Heart left ventricle (tissue), 16 donors: ENCODE measurements at places on chromosomes 3 and 15. TPM values are rescaled to one million over a fixed set of nuclear protein-coding genes. Genes with fewer than 3 reads are reported as not detected.

GRCh38 chr3:178434206-178434805 lies 101.9 kb upstream of the KCNMB2 start:
- no peak overlapping the region for H3K27ac ChIP-seq
- H3K4me1 ChIP-seq, result no peaks in the 10 kb centered on the region
- no peaks in the 10 kb centered on the region for H3K27me3 ChIP-seq
- no peak overlapping the region for H3K4me3 ChIP-seq
- no peak for DNase-seq
- no peaks in the 10 kb centered on the region for H3K36me3 ChIP-seq

DNA sequence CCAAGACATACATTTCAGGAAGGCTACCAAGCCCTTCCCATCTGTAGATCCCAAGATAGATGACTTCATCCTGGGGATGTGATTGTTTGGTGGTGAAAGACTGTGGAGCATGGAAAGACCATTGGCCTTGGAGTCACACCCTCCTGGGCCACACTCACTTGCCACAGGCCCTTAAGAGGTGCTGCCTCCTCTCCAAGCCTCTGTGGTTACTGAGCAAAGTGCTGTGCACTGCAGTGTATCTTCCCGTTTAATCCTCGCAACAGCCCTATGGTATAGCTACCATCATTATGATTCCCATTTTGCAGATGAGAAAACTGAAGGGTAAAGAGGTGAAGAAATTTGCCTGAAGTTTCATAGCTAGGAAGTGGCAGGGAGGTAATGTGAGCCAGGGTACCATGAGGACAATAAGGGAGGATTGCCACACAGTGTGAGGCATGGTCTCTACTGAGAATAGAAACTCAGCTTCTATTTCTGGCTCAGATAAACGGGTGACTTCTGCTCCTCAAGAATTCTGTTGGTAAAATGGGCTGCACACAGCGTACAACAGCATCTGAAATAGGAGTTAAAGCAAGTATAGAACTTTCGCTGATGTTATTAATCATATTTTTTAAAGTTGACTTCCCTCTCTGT lies 23.9 kb upstream of the RHO start:
- no peak overlapping the region for H3K4me3 ChIP-seq
- peaks cover 8% of the 10 kb centered on the region for H3K36me3 ChIP-seq
- H3K4me1 ChIP-seq, result peaks cover 48% of the 10 kb centered on the region
- DNase-seq, result no peak
- H3K27ac ChIP-seq, result peak overlapping the region; percentile 13

DNA sequence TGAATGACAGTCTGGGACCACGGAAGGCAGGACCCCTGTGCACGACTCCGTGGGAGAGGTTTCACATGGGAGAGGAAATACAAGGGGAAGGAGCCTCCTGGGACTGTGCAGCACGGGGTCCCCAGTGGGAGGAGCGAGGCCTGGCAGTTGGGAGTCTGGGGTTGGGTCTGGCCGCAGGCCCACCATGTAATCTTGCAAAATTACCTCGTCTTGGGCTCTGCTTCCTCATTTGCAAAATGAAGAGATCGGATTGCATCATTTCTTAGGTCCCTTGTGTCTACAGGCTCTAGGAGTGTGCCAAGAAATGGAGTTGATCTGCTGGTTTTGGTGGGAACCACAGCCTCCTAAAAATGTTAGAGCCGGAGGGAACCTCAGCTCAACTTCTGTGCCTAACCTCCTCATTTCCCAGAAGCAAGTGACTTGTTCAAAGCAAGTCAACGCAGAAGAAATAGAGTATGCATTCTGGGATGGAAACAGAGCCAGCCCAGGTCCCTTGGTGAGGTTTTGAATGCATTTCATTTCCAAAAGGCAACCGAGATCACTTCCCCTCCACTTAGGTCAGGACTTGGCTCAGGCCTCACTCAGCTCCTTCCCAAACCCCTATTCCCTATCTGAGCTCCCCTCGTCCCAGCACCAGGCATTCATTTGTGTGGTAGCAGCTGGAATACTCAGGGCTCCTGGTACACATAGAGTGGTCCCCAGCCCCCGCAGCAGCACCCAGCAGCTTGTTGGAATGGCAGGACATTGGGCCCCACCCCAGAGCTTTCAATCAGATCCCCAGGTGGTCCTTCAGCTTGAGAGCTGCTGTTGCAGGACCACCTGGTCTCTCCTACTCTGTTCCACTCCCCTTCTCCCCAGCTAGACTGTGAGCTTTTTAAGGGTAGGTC lies 267.7 kb downstream of the XXYLT1 start:
- peak overlapping the region; percentile 35 for H3K27ac ChIP-seq
- no peaks in the 10 kb centered on the region for H3K27me3 ChIP-seq
- no peaks in the 10 kb centered on the region for H3K36me3 ChIP-seq
- peaks cover 28% of the 10 kb centered on the region for H3K4me1 ChIP-seq

DNA sequence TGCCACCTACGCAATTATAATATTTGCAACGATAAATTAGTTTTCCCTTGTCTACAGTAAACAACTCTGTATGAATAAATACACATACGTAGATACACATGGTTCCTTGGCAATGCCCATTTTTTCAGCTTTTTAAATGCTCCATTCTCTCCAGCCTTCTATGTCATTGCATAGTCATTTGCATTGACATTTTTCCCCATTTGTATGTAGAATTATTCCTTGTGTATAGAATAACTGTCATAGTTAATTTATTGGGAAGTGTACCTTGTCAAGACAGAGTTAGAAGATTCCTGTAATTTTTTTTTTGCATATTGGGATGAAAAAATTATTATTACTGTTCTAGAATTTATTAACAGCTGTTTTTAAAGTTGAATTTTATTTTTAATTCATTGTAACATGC lies 736.7 kb upstream of the DPPA4 start:
- peaks cover 9% of the 10 kb centered on the region for H3K4me1 ChIP-seq
- no peak overlapping the region for H3K4me3 ChIP-seq
- H3K27ac ChIP-seq, result no peak overlapping the region
- no peak for DNase-seq
- no peaks in the 10 kb centered on the region for H3K27me3 ChIP-seq

- no peak overlapping the region for H3K4me3 ChIP-seq
- H3K4me1 ChIP-seq, result no peaks in the 10 kb centered on the region
- peaks cover 93% of the 10 kb centered on the region for H3K36me3 ChIP-seq
- H3K27ac ChIP-seq, result no peak overlapping the region
- no peaks in the 10 kb centered on the region for H3K27me3 ChIP-seq
These were observed 62.1 kb downstream of the PDCD6IP start for GRCh38 chr3:33860373-33861050.

DNA sequence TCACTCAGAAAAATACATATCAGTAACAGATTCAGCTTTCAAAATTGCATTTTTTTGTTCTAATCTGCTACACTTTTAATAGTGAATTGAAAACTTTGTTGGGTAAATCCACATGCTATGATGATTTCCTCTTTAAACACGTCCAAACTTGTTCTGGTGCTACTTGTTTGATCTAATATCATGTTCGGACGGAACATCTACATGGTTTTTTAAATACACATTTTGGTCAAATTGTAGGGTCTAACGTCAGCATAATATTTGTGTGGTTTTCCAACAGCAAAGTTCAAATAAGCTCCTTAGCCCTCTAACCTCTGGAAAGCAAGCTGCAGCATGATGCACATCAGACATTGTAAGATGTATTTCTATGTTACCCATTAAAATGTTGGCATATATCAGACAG lies 98.5 kb upstream of the OSTN start:
- no peaks in the 10 kb centered on the region for H3K36me3 ChIP-seq
- no peak overlapping the region for H3K27ac ChIP-seq
- no peak overlapping the region for H3K4me3 ChIP-seq
- DNase-seq, result no peak
- no peaks in the 10 kb centered on the region for H3K4me1 ChIP-seq

- DNase-seq, result no peak
- peaks cover 23% of the 10 kb centered on the region for H3K36me3 ChIP-seq
- H3K27me3 ChIP-seq, result no peaks in the 10 kb centered on the region
- no peak overlapping the region for H3K4me3 ChIP-seq
These were observed 66.0 kb downstream of the GOLIM4 start for GRCh38 chr3:168029705-168030104.

DNA sequence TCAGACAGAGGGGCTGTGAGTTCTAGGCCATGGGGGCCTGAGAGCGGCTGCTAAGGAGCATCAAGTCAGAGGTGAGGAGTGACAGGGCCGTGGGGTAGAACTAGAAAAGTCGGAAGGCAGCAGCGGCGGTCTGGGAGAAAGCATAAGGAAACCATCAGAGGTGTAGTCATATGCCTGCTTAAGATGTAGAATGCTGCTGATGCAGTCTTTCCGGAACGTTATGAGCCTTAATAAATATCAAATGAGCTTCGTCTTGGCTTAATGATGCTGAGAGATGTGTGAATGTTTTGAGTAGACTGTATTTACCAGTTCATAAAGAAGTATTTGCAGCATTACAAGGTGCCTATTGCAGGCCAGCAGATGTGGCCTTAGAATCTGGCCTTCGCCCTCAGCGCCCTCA lies 15.2 kb downstream of the ATG7 start:
- H3K27me3 ChIP-seq, result no peaks in the 10 kb centered on the region
- peaks cover 25% of the 10 kb centered on the region for H3K36me3 ChIP-seq
- H3K4me1 ChIP-seq, result peaks cover 61% of the 10 kb centered on the region

DNA sequence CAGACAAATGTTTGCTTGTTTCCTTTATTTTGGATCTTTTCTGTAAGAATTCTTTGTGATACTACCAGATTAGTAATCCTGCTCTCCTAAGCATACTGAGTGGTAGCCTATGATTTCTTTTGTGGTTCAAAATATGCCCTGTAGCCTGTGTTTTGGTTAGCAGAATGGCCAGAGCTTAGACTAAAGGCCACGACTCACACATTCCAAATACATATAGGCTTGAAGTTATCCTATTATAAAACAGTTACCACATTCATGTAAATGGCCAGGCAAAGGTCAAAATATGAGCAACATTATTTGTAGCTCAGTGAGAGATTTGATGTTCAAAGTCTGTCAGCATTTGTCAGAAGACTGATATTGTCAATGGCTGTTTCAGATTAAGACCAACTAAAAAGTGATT lies 84.5 kb downstream of the MITF start:
- H3K27ac ChIP-seq, result no peak overlapping the region
- H3K27me3 ChIP-seq, result no peaks in the 10 kb centered on the region
- no peak overlapping the region for H3K4me3 ChIP-seq

DNA sequence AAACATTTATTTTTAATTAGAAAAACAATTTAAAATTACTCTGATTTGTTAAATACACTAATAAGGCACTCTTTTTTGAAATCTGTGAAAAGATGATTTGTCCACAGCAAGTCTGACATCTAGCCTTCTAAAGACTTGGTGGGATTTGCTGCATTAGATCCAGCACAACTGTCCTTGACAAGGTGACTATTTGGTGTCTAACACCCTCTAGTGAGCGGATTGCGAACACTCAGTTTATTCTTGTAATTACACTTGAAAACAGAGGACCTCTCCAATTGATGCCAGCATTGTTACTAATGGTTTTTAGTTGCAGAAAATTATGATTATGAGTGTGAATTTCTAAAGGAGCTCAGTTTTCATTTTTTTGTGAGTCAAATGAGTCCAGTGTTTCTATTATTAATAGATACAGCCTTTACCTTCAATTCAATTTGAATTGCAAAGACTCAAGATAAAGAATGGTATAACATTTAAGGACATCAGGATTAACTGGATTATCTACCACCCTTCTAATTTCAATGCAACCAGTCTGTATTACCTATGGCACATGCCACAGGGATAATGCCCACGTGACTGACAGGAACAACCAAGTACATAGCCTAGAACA lies 29.7 kb upstream of the STRIT1 start:
- no peaks in the 10 kb centered on the region for H3K27me3 ChIP-seq
- H3K36me3 ChIP-seq, result no peaks in the 10 kb centered on the region
- DNase-seq, result no peak
- H3K4me3 ChIP-seq, result no peak overlapping the region
- H3K4me1 ChIP-seq, result no peaks in the 10 kb centered on the region

DNA sequence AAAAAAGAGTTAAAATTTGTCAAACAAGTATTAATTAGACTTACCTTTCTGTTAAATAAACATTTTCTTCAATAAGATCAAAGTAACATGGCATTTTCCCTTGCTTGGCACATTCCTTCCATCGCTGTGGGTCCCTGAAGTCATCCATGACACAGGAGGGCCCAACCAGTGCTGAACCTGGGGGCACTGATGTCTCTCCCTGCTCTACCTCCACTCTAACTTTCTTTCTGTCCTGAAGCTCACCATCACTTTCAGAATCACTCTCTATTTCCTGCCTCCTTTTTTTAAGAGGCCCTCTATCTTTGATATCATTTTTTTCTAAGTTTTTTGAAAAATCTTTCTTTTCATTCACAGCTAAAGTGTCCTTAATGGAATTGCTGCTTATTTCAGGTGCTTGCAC lies 43.8 kb downstream of the SETD2 start:
- H3K27ac ChIP-seq, result no peak overlapping the region
- H3K27me3 ChIP-seq, result no peaks in the 10 kb centered on the region
- peaks cover 82% of the 10 kb centered on the region for H3K36me3 ChIP-seq
- no peaks in the 10 kb centered on the region for H3K4me1 ChIP-seq
- no peak for DNase-seq

DNA sequence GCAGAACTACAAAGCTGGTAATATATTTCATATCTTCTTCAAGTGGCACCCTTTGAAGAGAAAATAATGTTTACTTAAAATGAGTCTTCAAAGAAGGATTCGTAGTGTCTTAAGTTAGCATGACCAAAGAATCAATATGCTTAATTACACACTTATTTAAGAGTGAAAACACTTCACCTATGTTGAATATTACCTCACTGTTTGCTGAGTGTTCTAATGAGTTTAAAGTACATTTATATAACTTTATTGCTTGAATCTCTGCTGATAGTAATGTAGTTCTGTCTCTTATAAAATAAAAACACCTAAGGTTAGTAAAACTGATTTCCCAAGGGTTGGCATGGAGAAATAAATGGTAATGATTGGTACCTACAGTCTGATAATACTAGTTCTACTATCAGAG lies 143.3 kb upstream of the SLC2A2 start:
- peaks cover 7% of the 10 kb centered on the region for H3K36me3 ChIP-seq
- H3K27ac ChIP-seq, result no peak overlapping the region
- no peaks in the 10 kb centered on the region for H3K27me3 ChIP-seq
- DNase-seq, result no peak
- no peak overlapping the region for H3K4me3 ChIP-seq

Gene ATP13A5
- not detected for total RNA-seq

Gene TMCO5A
- not detected for total RNA-seq

Gene ACTC1
- 17,488 TPM for total RNA-seq

Gene GABRR3
- total RNA-seq, result not detected

Gene TSC22D2
- 46.8 TPM for total RNA-seq
